ENCODE measurements at places on chromosomes 3 and 15. TPM values are rescaled to one million over a fixed set of nuclear protein-coding genes. Genes with fewer than 3 reads are reported as not detected.
A peak's percentile ranks its signal among the peaks of the same experiment; 100 is the strongest.

The CDAN1 gene
- total RNA-seq = 9.4 TPM

The JAGN1 gene
- 18.9 TPM for total RNA-seq

The HTR3E gene
- not detected for total RNA-seq

DNA sequence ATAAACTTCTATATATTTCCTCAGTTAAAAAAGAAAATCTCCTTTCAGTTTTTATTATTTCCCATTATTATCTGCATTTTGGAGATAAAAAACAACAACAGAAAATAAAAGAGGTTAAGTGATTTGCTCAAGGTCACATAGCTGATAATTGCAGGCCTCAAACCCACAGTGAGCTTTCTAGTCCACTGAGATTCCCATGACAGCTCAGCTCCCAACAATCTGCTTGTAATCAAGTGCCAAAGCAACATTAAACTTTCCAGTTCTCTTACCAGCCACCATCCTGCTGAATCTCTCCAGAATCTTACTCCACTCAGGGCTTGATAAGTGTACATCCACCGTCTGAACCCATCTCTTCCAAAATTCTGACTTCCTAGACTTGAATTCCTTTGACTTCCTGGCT is 318.2 kb upstream of the SEMA6D start:
- H3K27ac ChIP-seq = no peak overlapping the region
- no peak for DNase-seq
- H3K27me3 ChIP-seq = no peaks in the 10 kb centered on the region
- no peaks in the 10 kb centered on the region for H3K4me1 ChIP-seq

DNA sequence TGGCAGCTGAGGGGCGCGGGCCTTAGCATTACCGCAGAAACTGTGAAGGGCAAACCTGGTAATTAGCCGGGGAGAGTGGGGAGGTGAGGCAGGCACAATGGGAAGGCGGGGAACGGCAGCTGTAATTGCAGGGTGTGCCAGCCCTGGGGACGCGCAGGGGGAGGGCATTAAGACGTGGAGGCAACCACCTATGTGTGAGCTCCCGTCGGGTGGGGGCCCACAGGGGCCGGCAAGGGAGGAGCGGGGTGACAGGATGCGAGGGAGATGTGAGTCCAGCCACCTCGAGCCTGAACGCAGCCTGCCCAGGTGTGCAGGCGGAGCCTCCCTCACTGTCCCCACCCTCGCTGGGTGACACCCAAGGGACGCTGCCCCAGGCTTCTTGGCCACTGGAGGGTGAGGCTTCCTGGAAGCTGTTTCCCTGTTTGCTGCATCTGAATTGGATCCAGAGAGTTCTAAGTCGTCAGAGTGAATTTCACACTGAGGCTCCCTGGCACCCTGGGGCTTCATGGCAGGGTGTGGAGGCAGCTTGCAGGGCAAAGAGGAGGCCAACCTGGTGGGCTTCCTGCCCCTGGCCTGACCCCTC is 130.6 kb upstream of the MEF2A start:
- peaks cover 34% of the 10 kb centered on the region for H3K4me1 ChIP-seq
- H3K36me3 ChIP-seq = no peaks in the 10 kb centered on the region
- DNase-seq = no peak
- no peaks in the 10 kb centered on the region for H3K27me3 ChIP-seq
- H3K27ac ChIP-seq = no peak overlapping the region

- H3K27ac ChIP-seq = no peak overlapping the region
- no peak overlapping the region for H3K4me3 ChIP-seq
- H3K4me1 ChIP-seq = no peaks in the 10 kb centered on the region
- no peaks in the 10 kb centered on the region for H3K27me3 ChIP-seq
- no peaks in the 10 kb centered on the region for H3K36me3 ChIP-seq
Observed at GRCh38 chr15:54550954-54551353, 572.7 kb downstream of the UNC13C start.

DNA sequence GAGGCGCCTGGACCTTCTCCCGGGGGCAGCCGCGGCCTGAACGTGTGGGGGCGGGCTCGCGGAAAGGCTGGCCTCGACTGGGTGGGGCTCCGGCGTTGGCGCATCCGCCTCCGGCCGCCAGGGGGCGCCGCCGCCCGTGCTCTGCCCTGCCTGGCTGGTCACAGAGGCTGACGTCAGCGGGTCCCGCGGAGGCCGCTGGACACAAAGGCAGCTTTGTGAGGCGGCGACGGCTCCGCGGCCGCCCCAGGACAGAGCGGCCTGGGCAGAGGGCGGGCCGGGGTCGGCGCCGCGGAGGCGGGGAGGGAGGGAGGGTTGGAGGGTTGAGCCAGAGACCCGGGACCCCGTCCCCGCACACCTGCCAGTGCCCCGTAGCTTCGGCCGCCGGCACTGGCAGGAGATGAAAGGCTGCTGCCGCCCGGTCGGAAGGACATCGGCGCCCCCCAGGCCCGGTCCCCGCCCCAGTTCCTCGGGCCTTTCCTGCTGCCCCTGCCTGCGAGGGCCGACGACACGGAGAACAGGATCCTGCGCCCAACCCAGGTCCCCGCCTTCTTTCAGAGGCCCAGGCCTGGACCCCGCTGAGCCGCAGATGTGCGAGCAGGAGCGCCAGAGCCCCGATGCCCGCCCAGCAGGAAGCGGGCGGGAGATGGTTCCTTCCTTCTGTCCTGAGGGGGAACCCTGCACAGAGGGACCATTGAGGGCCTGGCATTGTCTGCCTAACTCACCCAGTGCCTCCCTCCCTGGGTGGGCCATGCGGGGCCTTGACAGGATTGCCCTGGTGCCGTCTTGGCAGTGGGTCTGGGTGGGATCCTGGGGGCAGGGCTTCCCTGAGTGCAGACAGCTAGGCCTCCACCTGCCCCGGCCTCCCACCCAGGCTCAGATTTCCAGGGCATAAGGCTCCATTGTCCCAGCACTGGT is 8.7 kb upstream of the SEMA3B start:
- H3K4me1 ChIP-seq = peaks cover 36% of the 10 kb centered on the region
- peak overlapping the region; percentile 97 for H3K27ac ChIP-seq
- no peaks in the 10 kb centered on the region for H3K27me3 ChIP-seq
- no peak overlapping the region for H3K4me3 ChIP-seq

DNA sequence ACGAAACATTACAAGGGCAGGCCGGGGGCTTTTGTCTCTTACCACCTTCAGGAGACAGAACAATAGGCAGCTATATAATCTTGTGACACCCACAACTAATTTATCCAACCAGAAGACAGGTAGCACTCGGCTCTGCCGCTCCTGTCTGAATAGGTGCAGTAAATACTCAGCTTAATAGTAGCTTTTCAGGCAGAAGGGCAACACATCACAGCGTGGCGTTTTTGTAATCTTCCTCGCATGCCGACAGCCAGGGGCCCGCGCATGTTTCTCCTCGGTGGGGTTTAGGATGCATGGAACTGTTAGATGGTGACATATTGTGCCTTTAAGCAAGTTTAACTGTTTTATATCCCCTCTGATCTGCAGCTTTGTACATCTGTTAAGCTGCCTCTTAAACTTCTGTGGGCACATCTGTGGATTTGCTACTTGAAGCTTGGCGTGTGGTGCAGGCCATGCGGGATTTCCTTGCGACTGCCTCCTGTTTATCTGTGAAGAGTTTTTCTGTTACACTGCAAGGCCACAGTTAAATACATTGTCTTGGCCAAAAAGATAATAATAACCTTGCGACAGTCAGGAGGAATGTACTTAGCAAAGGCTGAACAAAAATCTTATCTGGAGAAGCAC is 123.2 kb upstream of the BNIP2 start:
- no peak overlapping the region for H3K27ac ChIP-seq
- no peak for DNase-seq
- no peak overlapping the region for H3K4me3 ChIP-seq
- no peaks in the 10 kb centered on the region for H3K36me3 ChIP-seq
- H3K27me3 ChIP-seq = no peaks in the 10 kb centered on the region

- peaks cover 10% of the 10 kb centered on the region for H3K4me1 ChIP-seq
- H3K27me3 ChIP-seq = no peaks in the 10 kb centered on the region
- no peak overlapping the region for H3K4me3 ChIP-seq
- DNase-seq = no peak
- no peak overlapping the region for H3K27ac ChIP-seq
Observed at GRCh38 chr3:125612668-125613067, 17.4 kb upstream of the OSBPL11 start.

DNA sequence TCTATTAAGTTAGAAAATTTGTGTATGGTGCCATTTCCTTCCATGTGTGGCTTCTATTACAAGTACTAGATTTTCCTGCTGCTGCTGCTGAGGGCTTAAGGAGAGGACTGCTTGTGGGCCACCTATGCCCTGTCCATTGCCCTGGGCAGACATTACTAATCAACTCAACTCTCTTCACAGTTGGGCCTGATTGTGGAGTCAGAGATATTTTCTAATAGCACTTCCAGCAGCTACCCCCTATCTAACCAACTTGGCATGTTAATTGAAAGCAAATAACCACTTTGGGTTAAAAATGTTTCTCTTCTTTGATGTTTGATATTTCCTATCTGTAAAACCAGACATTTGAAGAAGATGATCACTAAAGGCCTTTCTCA is 242.0 kb downstream of the EDEM1 start:
- no peaks in the 10 kb centered on the region for H3K27me3 ChIP-seq
- no peak overlapping the region for H3K4me3 ChIP-seq
- H3K36me3 ChIP-seq = no peaks in the 10 kb centered on the region
- no peaks in the 10 kb centered on the region for H3K4me1 ChIP-seq
- no peak overlapping the region for H3K27ac ChIP-seq
- no peak for DNase-seq

DNA sequence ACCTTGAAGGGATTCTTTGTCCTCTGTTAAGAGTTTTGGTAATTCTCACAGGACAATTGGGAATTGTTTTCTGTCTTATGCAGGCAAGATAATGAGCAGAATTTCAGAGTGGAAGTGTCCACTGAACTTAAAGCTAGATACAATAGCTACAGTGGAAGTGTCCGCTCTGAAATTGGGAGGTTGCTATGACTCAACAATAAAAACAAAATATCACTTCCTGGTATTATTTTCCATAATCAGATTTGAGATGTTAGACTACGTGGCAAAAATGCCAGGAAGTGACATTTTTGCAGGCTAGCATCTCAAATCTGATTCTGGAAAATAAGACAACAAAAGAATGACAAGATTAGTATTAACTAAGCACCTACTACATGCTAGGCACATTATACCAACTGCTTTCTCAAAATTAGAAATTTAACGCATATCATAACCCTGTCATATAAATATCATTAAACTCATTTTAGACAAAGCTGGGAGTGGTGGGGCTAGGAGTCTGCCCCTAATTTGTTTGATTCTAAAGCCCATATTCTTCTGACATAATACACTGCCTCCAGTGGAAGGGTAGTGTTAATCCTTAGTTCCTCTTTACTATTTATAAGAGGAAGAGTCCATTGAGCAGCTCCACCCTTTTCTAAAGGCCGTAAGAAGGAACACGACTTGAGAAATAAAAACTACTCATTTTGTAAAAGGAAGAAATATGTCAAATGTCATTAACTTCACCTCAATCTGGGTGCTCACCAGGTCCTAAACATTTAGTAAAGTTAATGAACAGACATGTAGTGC is 266.9 kb upstream of the STT3B start:
- H3K4me3 ChIP-seq = no peak overlapping the region
- no peaks in the 10 kb centered on the region for H3K27me3 ChIP-seq
- H3K27ac ChIP-seq = no peak overlapping the region
- no peak for DNase-seq
- no peaks in the 10 kb centered on the region for H3K4me1 ChIP-seq
- no peaks in the 10 kb centered on the region for H3K36me3 ChIP-seq

DNA sequence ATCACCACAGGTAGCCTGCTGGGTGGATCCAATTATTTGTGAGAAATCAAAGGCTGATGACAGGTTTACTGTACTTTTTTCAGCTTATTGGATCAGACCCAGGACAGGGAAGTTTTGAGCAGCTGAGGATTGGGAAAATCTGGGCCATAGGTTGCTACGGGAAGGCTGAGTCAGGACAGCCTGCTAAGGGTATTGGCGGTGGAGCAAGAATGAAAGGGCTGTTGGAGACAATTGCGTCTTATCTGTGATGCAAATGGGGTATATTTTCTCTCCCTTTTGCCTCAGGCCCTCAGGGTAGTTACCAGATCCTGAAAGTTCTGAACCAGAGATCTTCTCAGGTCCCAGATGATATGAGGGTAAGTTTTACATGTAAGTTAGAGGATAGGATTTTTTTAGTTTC is 317.7 kb downstream of the EDEM1 start:
- H3K4me3 ChIP-seq = no peak overlapping the region
- no peak overlapping the region for H3K27ac ChIP-seq
- no peaks in the 10 kb centered on the region for H3K36me3 ChIP-seq
- no peaks in the 10 kb centered on the region for H3K4me1 ChIP-seq

- H3K36me3 ChIP-seq = no peaks in the 10 kb centered on the region
- H3K4me3 ChIP-seq = no peak overlapping the region
- H3K27me3 ChIP-seq = no peaks in the 10 kb centered on the region
Observed at GRCh38 chr3:181276358-181276896, 286.9 kb upstream of the DNAJC19 start.

DNA sequence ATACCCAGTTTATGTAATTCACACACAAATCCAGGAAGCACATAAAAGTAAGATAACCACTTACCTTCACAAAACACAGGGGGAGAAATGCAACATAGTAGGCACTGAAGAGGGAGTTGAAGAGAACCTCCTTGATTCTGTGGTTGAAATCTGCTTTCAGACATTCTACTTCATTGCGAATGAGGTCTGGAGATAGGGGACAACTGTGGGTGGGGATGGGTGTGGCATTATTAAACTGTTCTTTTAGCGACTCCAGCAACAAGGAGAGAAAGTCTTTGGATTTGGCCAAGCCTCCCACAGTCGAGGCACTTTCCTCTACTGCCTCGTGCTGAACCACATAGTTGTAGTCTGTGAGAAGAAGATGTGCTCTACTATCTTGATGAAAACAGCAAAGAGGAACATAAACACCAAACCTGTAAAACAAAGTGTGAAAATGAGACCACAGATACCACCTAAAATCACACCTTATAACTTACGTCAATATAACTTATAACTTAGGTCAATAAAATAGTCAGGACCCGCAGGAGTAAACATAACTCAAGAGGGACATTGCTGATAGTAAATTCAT is 25.6 kb downstream of the TMEM39A start:
- no peak overlapping the region for H3K4me3 ChIP-seq
- peaks cover 32% of the 10 kb centered on the region for H3K36me3 ChIP-seq
- H3K27me3 ChIP-seq = no peaks in the 10 kb centered on the region
- no peak overlapping the region for H3K27ac ChIP-seq
- DNase-seq = no peak
- H3K4me1 ChIP-seq = no peaks in the 10 kb centered on the region

- no peak for DNase-seq
- H3K27ac ChIP-seq = no peak overlapping the region
- H3K27me3 ChIP-seq = no peaks in the 10 kb centered on the region
- H3K4me3 ChIP-seq = no peak overlapping the region
- H3K36me3 ChIP-seq = no peaks in the 10 kb centered on the region
- H3K4me1 ChIP-seq = no peaks in the 10 kb centered on the region
Observed at GRCh38 chr3:5657106-5657505, 469.6 kb downstream of the EDEM1 start.

GRCh38 chr3:172518929-172519640 is 4.1 kb downstream of the TNFSF10 start:
- no peak overlapping the region for H3K4me3 ChIP-seq
- H3K27ac ChIP-seq = no peak overlapping the region
- no peaks in the 10 kb centered on the region for H3K36me3 ChIP-seq
- DNase-seq = no peak

DNA sequence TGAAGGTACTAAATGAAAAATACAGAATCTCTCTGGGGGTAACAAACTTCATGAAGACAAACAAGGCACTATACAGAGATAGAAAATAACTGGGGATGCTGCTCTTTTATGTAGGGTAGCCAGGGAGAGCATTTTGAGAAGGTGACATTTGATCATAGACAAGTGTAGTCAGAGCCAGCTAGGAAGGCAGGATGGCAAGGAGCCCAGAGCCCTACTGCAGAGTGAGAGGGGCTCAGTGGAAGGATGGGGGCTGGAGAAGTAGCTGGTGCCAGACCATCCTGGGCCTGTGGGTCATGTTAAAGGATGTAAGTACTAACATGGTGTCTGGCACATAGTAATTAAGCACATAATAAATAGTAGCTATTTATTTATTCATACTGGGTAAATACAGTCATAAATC is 133.6 kb downstream of the MEIS2 start:
- no peak for DNase-seq
- H3K4me1 ChIP-seq = no peaks in the 10 kb centered on the region
- no peak overlapping the region for H3K4me3 ChIP-seq
- H3K27ac ChIP-seq = no peak overlapping the region

Data from thyroid gland (tissue), 4 donors.